Right renal pelvis (tissue), 4 donors: ENCODE measurements at places on chromosomes 6 and 20.
A peak's percentile ranks its signal among the peaks of the same experiment; 100 is the strongest.

- no peak for DNase-seq
Measured at GRCh38 chr6:23140871-23141270, 571.5 kb downstream of the HDGFL1 start.

GRCh38 chr20:17524560-17524959 is 6.6 kb downstream of the BFSP1 start:
- no peak for DNase-seq

- peak; percentile 68 for DNase-seq
Measured at GRCh38 chr6:68634726-68635411, at the start of gene ADGRB3. TSS of gene ADGRB3 (plus strand) at chr6:68635282. CDS start at chr6:68638676, 3,394 bp downstream.

DNA sequence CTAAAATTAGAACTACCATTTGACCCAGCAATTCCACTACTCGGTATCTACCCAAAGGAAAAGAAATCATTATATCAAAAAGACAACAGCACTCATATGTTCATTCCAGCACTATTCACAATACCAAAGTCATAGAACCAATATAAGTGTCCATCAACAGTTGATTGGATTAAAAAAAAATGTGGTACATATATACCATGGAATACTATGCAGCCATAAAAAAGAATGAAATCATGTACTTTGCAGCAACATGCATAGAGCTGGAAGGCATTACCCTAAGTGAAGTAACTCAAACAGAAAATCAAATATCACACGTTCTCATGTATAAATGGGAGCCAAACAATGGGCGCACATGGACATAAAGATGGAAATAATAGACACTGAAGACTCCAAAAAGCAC is 163.3 kb downstream of the DST start:
- no peak for DNase-seq

GRCh38 chr20:64149141-64149540 is 15.1 kb upstream of the MYT1 start:
- DNase-seq, result no peak
